Endodermal cell (in vitro differentiated cells): ENCODE measurements at places on chromosomes 5 and 9.

GRCh38 chr5:59164041-59164830 lies 581.4 kb downstream of the RAB3C start:
- DNase-seq = no peak
- H3K4me3 ChIP-seq = no peak overlapping the region
- no peaks in the 10 kb centered on the region for H3K36me3 ChIP-seq
- H3K27ac ChIP-seq = no peak overlapping the region

GRCh38 chr9:131812116-131812790 lies 72.4 kb upstream of the RAPGEF1 start:
- DNase-seq = no peak
- no peaks in the 10 kb centered on the region for H3K27me3 ChIP-seq
- no peaks in the 10 kb centered on the region for H3K4me1 ChIP-seq
- H3K4me3 ChIP-seq = no peak overlapping the region
- no peak overlapping the region for H3K27ac ChIP-seq

DNA sequence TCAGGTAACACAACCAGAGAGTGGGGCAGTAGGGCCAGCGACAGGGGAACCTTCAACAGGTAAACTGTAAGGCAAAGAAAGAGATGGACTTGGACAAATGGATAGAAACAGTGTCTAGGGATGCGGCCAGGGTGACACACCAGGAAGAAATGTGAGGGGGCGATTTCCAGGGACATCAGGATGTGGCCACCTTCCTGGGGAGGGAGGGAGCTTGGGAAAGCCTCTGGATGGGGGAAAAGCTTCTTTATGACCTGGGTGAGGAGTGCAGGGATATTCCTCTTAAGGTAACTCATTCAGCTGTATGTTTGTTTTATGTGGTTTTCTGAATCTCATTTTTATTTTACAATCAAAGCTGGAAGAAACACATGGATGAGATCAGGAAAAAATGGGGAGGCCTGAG lies 11.9 kb upstream of the NXNL2 start:
- H3K4me1 ChIP-seq = no peaks in the 10 kb centered on the region
- no peaks in the 10 kb centered on the region for H3K27me3 ChIP-seq
- H3K36me3 ChIP-seq = no peaks in the 10 kb centered on the region
- no peak overlapping the region for H3K27ac ChIP-seq
- no peak overlapping the region for H3K4me3 ChIP-seq

GRCh38 chr9:136779808-136780207 lies 11.3 kb upstream of the TMEM141 start:
- no peak for DNase-seq
- no peak overlapping the region for H3K27ac ChIP-seq
- H3K27me3 ChIP-seq = peaks cover 9% of the 10 kb centered on the region
- peaks cover 6% of the 10 kb centered on the region for H3K4me1 ChIP-seq
